ENCODE measurements at places on chromosomes 4 and X. TPM values are rescaled to one million over a fixed set of nuclear protein-coding genes. Genes with fewer than 3 reads are reported as not detected.

PLAC8 gene
- 88.7 TPM for total RNA-seq

- H3K4me1 ChIP-seq, result peaks cover 7% of the 10 kb centered on the region
- H3K27me3 ChIP-seq, result no peaks in the 10 kb centered on the region
- DNase-seq, result no peak
- no peak overlapping the region for H3K4me3 ChIP-seq
- peaks cover 4% of the 10 kb centered on the region for H3K36me3 ChIP-seq
Observed at GRCh38 chr4:1192493-1193205, 20.3 kb upstream of the SPON2 start.

GRCh38 chr4:19756661-19757060 lies 495.0 kb upstream of the SLIT2 start:
- no peaks in the 10 kb centered on the region for H3K4me1 ChIP-seq
- no peaks in the 10 kb centered on the region for H3K27me3 ChIP-seq
- DNase-seq, result no peak
- H3K4me3 ChIP-seq, result no peak overlapping the region

DNA sequence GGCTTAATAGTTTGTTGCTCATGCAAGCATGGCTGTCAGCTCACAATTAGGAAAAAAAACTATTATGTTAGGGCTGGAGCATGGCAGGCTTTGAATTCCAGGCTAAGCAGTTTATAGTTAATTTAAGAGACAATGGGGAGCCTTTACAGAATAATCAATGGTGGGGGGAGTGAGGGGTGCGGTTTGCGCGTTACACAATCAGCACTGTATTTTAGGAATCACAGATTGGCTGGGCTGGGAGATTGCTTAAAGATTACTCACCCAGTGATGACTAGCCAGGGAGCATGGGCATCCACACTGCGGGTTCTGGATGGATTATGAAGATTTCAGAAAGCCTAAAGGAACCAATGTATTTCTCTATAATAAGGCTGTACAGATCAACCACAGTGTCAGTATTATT lies 186.6 kb downstream of the SOX3 start:
- no peak overlapping the region for H3K27ac ChIP-seq
- H3K4me1 ChIP-seq, result no peaks in the 10 kb centered on the region
- H3K36me3 ChIP-seq, result no peaks in the 10 kb centered on the region

DNA sequence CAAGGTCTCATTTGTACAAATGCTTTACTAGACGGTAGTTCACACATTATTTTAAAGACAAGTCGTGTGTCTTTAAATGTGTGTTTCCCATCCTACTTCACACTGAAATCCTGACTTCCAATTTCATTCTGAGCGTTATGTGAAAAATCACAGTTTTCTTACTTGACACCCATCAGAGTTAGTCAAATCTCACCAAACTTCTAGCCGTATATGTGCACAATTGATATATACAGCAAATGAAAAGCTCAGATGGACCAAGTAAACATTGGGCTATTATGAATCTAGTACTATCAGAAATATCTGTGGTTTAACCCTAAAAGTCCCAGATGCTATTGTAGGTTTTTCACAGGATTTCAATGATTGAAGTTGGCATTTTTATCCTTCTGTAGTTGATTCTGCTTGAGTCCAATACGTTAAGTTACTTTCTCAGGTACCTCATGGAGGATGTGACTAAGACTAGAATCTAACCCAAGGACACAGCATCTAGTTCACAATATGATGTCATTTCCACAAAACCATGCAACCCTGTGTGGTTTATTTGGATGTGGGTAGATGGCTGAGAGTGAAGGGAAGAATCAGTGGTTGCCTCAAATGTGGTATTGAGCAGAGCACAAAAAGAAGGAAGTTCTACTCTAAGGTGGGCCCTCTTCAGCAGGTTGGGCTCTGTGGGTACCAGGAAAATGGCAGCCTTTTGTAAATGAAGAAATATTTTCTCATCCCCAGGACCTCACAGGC lies 22.1 kb upstream of the TRIM60 start:
- peaks cover 12% of the 10 kb centered on the region for H3K4me1 ChIP-seq
- peaks cover 6% of the 10 kb centered on the region for H3K27me3 ChIP-seq
- no peaks in the 10 kb centered on the region for H3K36me3 ChIP-seq
- peak; percentile 48 for DNase-seq
- no peak overlapping the region for H3K4me3 ChIP-seq

DNA sequence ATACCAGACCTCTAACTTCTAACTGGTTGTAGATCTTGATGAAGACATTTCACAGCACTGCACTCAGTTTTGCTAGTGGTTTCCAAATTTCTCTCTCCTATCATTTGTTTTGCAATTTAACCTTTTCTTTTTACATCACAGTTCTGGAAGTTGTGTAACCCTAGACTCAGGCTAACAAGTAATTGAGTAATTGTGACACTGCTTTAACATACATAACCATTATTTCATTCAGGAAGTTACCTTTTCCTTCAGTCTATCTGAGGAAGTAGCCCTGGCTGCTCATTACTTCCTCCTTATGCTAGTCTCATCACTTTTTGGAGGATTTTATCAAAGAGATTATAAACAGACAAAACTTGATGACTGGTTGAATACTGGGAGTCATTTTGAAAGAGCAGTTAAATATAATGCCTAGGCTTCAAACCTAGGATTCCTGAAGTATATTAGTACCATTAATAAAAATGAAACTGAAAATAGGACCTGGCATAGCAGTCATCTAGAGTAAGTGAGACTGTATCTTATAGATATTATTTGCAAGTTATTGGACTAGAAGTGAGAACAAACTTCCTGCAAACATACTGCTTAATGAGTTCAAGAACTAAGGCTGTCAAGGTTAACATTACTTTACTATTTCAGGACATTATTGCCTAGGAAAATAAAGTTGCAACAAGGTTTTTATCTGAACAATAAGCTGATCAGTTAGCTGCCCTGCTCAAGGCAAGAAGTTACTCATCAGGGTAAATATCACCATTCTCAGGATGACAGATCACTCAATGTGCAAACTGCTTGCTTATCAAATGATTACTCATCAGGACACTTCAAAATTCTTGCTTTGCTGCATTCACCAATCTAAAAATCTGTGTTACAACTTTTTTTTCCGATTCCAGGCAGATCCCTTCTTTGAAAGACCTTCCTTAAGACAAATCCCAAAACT lies 25.6 kb upstream of the TEX13C start:
- peak; percentile 3 for DNase-seq
- H3K4me1 ChIP-seq, result peaks cover 22% of the 10 kb centered on the region

GRCh38 chr4:11503166-11503565 lies 74.5 kb upstream of the HS3ST1 start:
- peak; percentile 5 for DNase-seq
- H3K27me3 ChIP-seq, result peaks cover 2% of the 10 kb centered on the region
- H3K36me3 ChIP-seq, result no peaks in the 10 kb centered on the region
- no peak overlapping the region for H3K4me3 ChIP-seq

DNA sequence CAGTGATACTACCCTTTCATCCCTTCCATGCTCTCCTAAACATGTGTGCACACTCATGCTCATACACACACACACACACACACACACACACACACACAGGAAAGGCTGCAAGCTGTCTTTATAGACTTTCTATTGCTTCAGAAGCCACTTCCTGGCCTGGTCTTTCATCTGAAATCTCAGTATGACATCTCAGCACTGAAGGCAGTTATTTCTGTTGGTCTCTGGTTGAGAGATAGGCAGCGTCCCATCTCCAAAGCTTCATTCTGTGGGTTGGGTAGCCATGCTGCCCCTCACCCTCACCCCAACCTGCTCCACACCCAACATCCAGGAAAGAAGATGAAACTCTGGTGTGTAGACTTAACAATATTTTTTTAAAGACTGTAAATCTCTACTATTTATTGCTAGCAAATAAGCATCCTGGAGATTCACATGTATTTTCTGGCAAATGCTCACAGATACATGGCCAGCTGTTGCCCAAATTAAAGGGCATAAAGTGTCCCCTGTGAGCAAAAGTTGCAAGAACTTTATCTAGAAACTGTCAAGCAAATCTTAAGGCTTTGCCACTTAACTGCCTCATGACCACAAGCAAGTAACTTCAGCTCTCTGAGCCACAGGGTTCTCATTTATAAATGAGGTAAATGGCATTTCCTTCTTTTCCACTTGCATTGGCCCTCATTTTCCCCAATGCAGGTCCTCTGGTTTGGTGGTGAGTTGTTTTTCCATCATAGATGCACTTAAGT lies 189.8 kb upstream of the AFF2 start:
- H3K4me1 ChIP-seq, result peaks cover 32% of the 10 kb centered on the region
- H3K4me3 ChIP-seq, result no peak overlapping the region
- H3K27me3 ChIP-seq, result no peaks in the 10 kb centered on the region
- DNase-seq, result peak; percentile 79
- peak overlapping the region; percentile 89 for H3K27ac ChIP-seq

- H3K36me3 ChIP-seq, result no peaks in the 10 kb centered on the region
- no peak overlapping the region for H3K27ac ChIP-seq
- H3K4me3 ChIP-seq, result no peak overlapping the region
- no peaks in the 10 kb centered on the region for H3K4me1 ChIP-seq
Observed at GRCh38 chrX:119028733-119029330, 44.0 kb upstream of the CT47C1 start.

All from activated CD8-positive, alpha-beta T cell treated with anti-CD3 and anti-CD28 coated beads for 36 hours (primary cell).